Stimulated activated CD4-positive, alpha-beta T cell treated with anti-CD3 and anti-CD28 coated beads, Interleukin-15, amount 100 ng/mL, for 24 hours (primary cell): ENCODE measurements at places on chromosomes 2 and 18.

- DNase-seq: no peak
Measured at GRCh38 chr2:174465327-174465726, 21.5 kb downstream of the GPR155 start.

GRCh38 chr2:183179156-183179555 is 54.9 kb downstream of the NUP35 start:
- DNase-seq: no peak

DNA sequence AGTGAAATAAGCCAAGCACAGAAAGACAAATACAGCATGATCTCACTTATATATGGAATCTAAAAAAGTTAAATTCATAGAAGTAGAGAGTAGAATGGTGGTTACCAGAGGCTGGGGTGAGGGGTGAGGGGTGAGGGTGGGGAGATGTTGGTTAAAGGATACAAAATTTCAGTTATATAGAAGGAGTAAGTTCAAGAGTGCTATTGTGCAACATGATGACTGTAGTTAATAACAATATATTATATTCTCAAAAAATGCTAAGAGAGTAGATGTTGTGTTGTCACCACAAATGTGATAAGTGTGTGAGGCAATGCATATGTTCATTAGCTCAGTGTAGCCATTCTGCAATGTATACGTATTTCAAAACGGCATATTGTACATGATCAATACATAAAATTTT is 26.4 kb upstream of the GULP1 start:
- DNase-seq: no peak

GRCh38 chr18:53907921-53908320 is 316.5 kb downstream of the MBD2 start:
- DNase-seq: no peak
